Stimulated activated CD4-positive, alpha-beta T cell treated with anti-CD3 and anti-CD28 coated beads, TNF-alpha, amount 100 ng/mL, for 4 hours (primary cell): ENCODE measurements at places on chromosomes 6 and 20.

- DNase-seq: no peak
Observed at GRCh38 chr6:15086348-15087158, 159.3 kb upstream of the JARID2 start.

DNA sequence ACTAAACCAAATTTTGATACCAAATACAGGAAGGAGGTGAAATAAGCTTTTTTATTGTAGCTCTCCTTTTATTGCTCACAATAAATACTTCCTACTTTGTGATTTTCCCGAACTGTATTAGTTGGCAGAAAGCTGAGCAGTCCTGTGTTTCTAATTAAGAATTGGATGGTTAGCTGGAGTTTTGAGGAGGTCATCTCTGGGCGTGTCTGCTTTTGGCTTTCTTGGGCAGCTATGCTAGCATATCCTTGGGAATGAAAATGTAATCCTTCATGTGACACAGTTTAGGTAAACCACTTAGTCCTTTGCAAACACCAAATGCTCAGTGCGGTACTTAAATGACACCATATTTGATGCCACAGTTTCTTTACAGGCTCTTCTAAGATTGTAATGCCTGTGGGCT, 67.5 kb downstream of the MTHFD1L start:
- DNase-seq: no peak

DNA sequence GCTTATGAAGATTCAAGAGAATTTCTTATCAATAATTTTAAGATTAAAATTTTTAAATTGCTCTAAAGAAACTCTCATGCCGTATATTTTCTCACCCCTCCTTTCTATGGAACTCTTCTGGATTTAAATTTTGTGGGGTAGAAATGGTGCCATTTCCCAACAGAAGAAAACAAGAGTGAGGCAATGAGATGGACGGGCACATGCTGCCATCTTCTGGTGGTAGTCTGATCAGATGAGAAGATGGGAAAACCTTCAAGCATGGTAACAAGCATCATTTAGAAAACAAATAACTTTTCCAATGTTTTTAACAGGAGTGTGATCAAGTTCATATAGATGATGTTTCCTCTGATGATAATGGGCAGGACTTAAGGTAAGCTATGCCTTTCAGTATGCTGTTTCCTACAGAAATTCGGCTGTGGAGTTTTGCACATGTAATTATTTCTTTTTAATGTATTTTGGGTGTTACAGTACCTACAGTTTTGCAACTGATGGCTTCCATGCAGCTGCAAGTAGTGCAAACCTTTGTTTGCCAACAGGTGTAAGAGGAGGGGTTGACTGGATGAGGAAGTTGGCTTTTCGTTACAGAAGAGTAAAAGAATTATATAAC, 271.4 kb downstream of the EYA4 start:
- no peak for DNase-seq

- no peak for DNase-seq
Observed at GRCh38 chr6:125485757-125486156, 184.0 kb upstream of the HDDC2 start.

DNA sequence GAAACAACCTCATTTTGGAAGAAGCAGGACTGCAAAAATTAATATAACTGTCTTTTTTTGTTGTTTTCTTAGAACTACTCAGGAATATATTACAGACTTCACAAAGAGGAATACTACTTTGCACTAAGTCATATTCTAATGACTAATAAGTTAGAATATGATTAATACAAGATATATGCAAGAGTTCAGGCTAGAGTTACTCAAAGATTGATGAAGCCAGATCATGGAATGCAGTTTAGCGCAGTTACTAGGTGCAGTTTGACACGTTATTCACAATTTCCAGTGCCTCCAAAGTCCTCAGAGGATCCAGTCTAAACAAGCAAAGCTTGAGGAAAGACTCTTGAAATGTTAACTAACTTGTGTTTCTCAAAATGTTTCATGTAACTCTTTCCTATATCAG, 1.2 kb upstream of the MYCT1 start:
- no peak for DNase-seq

DNA sequence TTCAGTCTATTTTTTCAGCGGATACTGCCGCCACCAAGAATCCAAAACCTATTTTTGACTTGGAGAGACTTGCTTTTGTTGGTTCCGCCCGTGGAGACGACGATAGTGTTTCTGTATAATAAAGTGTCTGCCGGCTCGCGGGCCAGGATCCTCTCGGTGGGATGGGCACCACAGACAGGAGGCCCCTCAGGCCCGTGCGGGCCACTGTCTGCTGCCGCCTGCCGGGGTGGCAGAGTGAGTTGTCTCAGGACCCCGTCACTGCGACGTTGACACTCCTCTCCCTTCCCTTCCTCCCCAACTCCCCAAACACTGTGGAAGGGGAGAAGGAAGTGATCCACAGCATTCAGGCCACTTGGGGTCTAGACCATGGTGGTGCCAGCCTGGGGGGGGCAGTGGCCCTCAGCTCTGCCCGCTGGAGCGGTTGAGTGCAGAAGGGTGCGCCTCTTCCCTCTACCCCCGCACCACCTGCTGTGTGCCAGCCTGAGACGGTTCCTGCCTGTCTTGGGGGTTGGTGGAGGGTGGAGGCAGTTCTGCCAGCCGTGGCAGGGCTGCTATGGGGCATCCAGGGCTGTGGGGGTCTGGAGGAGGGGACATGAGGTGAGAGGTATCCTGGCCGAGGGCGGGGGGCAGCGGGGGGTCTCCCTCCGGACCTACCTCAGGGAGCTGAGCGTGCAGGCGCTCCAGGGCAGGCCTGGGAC, 17.5 kb downstream of the RBM38 start:
- no peak for DNase-seq

DNA sequence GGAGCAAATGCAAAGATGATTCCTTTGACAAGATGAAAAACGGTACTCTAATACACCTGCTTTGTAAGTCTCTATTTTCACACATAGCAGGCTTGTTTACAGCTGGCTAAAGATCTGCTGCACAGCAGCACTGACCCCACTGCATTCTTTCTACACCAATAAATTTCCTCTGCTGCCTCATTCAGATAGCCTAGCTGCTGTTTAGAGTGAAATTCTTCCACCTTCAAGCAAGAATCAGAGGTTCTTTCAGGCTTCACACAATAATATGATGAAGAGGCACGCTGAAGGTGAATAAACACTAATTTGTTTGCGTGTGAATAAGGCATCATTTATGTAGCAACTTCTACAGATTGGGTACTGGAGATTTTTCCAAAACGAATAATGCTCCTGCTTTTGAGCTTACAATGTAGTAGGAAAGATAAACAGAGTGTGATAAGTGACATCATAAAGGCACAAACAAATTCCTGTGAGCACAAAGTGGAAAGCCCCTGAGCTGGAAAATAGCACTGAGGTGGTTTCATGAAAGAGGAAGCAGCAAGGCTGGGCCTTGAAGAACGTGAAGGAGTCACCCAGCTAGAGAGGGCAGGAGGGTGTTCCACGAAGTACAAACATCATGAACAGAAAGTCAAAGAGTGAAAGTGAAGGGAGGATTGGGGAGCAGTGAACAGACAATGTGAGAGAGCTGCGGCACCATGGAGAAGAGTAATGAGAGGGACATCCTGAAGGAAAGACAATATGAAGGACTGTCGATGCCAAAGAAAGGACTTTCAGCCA, 543.4 kb downstream of the CD83 start:
- DNase-seq: no peak

DNA sequence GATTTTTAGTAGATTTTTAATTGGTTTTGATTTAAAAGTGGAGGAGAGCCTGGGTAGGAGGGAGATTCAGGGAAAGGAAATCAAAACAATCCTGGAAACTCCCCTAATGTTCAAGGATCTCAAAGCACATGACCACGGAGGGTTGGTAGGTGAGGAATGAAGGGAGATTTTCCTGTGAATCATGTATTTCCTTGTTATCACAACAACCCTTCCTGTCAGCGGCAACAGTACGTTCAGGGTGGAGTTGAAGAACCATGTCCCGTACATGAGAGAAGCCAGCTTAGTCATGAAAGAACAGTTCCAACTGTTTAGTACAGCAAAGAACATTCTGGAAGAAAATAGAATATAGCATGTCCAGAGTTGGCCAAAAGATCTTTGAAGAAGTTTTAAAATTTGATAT, 79.4 kb upstream of the SCAF8 start:
- DNase-seq: no peak

DNA sequence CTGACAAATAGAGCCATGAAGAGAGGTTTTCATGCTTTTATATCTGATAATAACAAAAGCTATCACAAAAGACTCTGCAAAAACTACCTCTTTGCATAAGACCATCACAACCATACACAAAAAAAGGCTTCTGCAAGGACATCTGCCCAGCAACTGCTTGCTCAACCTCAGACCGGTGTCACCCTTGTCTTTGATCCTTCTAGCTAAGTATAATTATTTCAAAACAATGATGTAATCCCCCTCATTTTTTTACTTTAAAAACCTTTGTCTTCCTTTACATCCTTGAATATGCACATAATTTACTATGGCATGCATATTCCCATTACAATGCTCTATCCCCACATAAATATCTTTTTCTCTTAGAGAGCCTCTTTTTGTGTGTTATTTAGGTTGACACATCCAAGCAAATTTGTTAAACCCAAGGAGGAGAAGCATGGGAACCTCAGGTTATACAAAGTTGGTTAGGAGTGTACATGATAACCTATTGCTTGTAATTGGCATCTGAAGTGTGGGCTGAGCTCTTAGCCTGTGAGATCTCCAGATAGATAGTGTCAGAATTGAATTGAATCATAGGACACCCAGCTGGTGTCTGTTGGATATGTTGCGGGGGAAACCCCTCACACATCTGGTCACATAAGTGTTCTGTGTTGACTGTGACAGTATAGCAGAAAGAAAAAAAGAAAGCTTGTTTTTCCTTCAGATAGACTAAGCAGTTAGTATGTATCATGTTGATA, 20.7 kb upstream of the CGA start:
- no peak for DNase-seq

DNA sequence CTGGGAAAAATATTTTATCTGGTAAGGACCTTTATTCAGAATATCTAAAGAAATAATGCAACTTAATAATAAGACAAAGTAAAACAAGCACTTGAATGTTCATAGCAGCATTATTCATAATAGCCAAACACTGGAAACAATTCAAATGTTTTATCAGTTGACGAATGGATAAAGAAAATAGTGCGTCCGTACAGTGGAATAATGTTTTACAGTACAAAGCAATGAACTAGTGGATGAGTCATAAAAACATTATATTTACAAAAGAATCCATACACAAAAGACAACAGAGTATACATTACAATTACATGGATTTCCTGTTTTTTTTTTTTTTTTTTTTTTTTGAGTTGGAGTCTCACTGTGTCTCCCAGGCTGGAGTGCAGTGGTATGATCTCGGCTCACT, 12.7 kb downstream of the SMAP1 start:
- DNase-seq: no peak

DNA sequence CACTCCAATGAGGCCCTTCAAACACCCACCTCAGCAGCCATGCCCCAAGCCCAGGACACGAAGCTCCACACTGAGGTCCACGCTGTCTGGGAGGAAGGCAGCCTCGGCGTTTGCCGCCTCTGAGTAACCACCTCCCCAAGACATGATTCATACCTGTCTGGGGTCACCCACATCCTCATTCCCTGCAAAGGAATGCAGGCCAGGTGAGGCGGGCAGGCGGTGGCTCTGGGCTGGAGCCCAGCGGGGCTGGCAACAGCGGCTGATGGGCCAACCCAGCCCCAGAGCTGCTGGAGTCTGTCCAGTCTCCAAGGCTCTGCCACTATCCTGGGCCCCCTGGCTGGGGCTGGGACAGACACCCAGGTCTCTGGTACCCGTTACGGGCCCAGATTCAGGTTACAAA, 14.8 kb downstream of the PMEPA1 start:
- no peak for DNase-seq

DNA sequence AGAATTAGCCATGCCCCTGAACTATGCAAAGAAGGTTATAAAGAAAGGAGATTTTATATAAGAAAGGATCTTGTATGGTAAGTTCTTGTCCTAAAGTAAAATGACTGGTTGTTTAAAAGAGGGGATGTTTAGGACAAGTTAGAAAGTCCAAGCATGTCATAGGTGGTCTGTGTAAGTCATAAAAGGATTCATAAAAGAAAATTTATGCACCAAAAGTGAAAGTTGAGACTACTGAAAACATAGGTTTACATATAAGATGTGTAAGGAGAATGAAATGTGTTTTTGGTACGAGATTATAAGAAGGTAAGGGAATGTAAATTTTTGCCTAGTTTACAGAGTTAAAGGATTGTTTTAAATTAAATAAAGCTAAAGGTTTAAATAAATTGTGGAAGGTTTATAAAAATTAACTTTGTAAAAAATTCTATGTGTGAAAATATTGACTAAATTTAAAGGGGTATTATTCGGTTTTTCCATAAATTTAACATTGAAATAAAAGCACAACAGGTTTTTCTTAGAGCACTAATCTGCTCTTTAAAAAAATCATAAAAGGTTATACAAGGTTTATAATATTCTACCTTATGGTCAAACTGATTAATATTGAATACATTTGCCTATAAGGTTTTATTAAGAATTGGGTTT, 93.6 kb upstream of the UST start:
- DNase-seq: no peak

GRCh38 chr20:25193843-25194242, 1.7 kb upstream of the ENTPD6 start:
- DNase-seq: no peak

- no peak for DNase-seq
Observed at GRCh38 chr6:91407706-91408105, 820.8 kb upstream of the MAP3K7 start.

DNA sequence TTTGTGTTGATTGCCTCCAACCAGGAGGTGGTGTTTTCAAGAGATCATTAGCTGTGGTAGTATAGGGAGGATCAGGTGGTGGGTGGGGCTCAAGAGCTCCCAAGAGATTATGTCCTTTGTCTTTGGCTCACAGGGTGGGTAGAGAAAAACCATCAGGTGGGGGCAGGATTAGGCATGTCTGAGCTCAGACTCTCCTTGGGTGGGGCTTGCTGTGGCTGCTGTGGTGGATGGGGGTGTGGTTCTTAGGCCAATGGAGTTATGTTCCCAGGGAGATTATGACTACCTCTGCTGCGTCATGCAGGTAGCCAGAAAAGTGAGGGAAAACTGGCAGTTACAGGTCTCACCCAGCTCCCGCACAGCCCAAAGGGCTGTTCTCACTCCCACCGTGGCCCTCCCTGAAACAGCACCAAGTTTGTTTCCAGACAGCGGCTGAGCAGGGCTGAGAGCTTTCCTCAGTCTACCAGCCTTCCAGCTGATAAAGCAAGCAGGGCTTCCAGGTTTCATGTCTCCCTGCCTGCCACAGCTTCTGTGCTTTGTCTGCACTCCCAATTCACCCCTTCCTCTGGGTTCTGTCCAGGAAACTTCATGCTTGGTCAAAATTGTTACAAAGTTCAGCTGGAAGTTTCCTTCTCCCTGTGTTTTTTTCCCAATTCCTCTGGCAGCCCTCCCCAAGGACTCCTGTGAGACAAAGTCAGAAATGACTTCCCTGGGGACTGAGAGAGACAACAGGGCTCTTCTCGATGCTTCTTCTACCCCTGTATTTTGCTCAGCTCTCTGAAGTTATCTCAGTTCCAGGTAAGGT, 481.1 kb upstream of the MAN1A1 start:
- no peak for DNase-seq

GRCh38 chr6:24430086-24430485, 27.4 kb downstream of the MRS2 start:
- DNase-seq: no peak
